ENCODE measurements at places on chromosomes 4 and X.

DNA sequence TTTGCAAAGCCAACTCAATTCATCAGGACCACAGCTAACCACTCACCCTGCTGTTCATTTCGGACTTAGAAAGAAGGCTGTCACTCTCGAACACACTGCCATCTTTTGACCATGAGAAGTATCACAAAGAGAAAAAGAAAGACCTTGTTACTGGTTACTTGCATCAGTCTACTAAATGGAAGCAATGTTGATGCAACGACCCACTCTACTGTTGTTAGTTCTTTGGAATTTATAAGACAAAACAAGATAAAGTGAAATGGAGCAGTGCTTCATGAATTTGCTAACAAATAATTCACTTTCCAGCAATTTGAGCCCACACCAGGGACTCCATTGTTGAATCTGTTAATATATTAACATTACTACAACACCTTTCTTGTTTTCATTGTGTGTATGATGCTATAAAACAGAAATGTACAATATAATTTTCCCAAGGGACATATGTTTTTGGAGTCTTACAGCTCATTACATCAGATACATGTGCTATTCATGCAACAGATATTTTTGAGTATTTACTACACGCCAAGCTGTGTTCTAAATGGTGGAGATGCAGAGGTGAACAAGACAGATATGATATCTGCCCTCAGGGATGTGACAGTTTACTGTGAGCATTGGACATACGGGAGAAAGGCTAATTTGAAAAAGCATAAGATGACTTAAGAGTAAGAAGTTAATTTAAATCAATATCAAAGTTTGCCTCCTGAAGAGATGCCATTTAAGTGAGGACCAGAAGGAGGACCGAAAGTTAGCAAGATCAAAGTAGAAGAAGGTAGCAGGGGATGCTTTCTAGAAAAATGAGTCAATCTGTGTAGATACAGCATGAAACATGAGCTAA is 87.2 kb downstream of the AREG start:
- DNase-seq: no peak

DNA sequence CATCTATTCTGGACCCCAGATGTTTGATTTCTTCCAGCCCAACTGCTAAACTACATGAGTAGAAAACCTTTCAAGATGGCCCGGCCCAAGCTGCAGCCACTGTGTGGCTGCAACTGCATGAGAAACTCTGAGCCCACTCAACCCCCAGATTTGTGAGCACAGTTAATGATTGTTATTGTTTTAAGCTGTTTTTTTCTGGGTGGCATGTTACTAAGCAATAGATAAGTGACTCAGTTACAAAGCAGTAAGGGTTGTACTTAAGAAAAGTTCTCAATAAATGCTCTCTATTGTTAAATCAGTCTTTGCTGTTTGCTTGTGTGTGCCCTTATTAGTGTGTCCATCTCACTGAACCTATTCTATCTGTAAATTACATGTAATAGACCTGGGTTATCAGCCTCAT is 51.8 kb downstream of the GC start:
- DNase-seq: no peak

- DNase-seq: no peak
Observed at GRCh38 chr4:3702561-3703221, 63.5 kb upstream of the ADRA2C start.

DNA sequence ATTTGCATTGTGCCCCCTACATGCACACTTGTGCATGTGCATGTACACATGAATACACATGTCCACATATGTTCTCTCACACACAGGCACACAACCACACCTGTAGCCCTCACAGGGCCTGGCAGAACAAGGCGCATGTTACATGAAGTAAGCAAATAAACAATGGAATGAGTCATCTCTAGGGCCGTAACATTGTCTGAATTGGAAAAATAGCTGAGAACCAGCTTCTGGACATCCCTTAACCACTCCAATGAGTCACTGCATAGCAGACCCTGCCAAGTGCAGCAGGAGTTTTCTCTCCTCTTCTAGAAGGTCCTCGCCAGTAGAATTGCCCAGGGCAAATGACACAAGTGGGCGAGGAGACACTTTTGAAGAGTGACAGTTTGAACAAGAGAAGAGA is 66.1 kb downstream of the MAGEA10 start:
- DNase-seq: no peak

- DNase-seq: no peak
Observed at GRCh38 chrX:29496636-29497180, 718.7 kb upstream of the MAGEB2 start.

- peak; percentile 83 for DNase-seq
Observed at GRCh38 chrX:149631234-149632165, at the start of gene TMEM185A. TMEM185A (minus strand) TSS chrX:149631792; CDS start chrX:149631580, 212 bp downstream.

DNA sequence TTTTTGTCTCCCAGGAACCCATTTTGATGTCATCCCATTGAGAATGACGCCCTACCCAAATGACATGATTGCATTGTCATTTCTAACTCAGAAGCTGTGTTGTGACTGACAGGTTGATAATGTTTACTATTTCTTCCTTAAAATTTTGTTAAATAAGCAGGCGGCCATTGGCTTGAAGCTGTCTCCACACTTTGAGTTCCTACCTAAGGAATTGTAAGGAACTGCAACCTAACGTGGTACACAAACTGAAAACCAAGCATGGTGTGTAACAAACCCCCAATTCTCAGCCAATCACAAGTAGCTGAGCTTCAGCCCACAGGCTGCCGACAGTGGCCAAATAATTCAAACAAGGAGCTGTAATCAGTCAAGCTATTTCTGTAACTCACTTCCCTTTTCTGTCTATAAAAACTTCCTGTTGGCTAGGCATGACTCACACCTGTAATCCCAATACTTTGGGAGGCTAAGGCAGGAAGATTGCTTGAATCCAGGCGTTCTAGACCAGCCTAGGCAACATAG is 2.9 kb upstream of the MND1 start:
- no peak for DNase-seq

- DNase-seq: no peak
Observed at GRCh38 chrX:24412637-24413363, 52.3 kb upstream of the PDK3 start.

DNA sequence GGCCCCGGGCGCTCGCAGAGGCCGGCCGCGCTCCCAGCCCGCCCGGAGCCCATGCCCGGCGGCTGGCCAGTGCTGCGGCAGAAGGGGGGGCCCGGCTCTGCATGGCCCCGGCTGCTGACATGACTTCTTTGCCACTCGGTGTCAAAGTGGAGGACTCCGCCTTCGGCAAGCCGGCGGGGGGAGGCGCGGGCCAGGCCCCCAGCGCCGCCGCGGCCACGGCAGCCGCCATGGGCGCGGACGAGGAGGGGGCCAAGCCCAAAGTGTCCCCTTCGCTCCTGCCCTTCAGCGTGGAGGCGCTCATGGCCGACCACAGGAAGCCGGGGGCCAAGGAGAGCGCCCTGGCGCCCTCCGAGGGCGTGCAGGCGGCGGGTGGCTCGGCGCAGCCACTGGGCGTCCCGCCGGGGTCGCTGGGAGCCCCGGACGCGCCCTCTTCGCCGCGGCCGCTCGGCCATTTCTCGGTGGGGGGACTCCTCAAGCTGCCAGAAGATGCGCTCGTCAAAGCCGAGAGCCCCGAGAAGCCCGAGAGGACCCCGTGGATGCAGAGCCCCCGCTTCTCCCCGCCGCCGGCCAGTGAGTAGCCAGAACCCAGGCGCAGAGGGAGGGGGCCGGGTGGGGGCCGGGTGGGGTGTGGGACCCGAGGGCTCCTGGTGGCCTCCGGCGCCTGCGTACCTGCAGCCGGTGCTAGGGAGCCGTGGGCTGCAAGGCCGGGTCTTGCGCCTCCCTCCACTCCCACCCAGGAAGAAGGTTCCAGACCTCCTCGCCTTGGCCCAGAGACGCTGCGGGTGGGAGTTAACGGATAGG is 534 bp downstream of the MSX1 start:
- DNase-seq: no peak

DNA sequence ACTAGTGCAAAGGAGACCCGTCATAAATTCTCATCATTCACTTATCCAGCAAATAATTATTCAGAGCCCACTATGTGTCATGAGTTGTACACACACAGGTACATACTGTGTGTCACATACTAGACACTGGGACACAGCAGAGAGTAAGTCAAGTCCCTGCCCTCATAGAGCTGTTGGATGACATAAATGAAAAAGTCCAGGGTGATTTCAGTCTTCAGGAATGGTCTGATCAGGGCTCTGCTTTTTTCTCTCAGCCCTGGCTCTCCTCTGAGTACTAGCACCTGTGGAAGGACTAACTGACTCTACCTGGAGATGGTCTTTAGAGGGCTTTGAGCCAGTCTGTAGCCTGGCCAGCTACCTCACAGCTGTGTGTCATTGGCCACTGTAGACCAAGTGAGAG is 198.0 kb upstream of the LEF1 start:
- DNase-seq: no peak

GRCh38 chrX:49237060-49237459 is 1.8 kb downstream of the CCDC22 start:
- DNase-seq: no peak

Data from stimulated activated CD4-positive, alpha-beta T cell treated with anti-CD3 and anti-CD28 coated beads, Interleukin-15, amount 100 ng/mL, for 24 hours (primary cell).